Neural crest cell (in vitro differentiated cells): ENCODE measurements at places on chromosomes 3 and 15.
A peak's percentile ranks its signal among the peaks of the same experiment; 100 is the strongest.

DNA sequence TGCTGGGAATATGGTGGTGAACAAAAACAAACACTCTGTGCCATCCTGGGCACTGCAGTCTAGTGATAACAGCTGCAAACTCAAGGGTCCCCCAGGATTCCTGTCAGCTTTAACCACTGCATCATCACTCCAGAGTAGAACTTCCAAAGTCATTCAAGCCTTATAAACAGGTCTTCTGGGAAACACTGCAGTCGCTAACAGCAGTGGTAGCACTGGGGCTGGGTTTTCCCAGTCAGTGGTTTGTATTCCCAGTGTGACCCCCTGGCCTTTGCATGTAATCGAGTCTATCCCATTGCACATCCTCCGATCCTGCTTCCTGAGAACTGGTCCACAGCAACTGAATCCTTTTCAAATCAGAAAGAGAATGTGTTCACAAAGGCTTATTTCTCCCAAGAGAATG is 623.5 kb downstream of the EDEM1 start:
- DNase-seq, result no peak

- DNase-seq, result peak; percentile 54
These were observed 38.7 kb upstream of the MGA start for GRCh38 chr15:41621200-41622193.

- no peak for DNase-seq
These were observed 91.0 kb downstream of the EPHB1 start for GRCh38 chr3:134885877-134886621.

DNA sequence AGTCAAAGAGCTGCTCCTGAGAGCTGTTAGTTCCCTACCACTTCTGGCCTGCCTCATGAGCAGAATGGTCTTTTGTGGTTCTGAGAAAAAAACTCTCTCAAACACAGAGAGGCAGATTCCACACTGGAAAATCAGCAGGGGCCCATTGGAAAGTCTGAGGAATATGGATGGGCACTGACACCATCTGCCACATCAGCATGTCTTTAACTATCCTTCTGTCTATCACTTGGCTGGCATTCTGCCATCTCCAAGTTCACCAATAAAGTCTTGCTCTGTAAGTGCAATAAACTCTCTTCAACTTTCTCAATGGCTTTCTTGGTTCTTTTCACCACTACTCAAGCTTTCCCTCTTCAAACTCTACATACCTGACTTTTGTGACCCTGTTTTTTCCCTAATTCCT is 101.3 kb upstream of the GALNT15 start:
- DNase-seq, result no peak

GRCh38 chr3:23710555-23710954 is 95.2 kb upstream of the UBE2E1 start:
- no peak for DNase-seq

- DNase-seq, result no peak
These were observed 19.3 kb downstream of the ARHGAP31 start for GRCh38 chr3:119313461-119313860.

- DNase-seq, result no peak
These were observed 1037.3 kb downstream of the SI start for GRCh38 chr3:164040991-164041390.

DNA sequence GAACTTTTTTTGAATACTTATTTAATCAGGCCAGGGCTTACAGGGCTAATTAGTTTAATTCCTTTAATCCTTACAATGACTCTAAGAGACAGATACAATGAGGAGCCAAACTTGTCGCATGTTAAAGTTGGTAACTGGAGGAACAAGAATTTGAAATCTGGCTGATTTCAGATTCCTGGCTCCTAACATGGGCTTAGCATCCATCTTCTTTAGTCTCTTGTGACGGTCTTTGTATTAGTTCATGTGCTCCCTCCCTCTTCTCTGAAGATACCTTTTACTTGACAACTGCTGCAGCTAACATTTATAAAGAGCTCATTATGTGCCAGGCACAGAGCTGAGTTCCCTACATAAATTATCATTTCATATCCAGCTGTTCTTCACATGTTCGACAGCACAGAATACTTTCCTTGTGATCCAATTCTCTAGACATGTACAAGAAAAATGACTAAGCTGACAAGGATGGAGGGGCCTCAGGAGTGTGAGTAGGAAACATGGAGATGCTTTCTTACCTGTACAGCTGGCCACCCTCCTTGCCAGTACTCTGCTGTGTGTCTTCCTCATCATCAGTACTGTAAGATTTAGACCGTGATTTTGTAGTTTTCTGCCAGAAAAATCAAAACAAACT is 206.8 kb upstream of the STRIT1 start:
- no peak for DNase-seq

DNA sequence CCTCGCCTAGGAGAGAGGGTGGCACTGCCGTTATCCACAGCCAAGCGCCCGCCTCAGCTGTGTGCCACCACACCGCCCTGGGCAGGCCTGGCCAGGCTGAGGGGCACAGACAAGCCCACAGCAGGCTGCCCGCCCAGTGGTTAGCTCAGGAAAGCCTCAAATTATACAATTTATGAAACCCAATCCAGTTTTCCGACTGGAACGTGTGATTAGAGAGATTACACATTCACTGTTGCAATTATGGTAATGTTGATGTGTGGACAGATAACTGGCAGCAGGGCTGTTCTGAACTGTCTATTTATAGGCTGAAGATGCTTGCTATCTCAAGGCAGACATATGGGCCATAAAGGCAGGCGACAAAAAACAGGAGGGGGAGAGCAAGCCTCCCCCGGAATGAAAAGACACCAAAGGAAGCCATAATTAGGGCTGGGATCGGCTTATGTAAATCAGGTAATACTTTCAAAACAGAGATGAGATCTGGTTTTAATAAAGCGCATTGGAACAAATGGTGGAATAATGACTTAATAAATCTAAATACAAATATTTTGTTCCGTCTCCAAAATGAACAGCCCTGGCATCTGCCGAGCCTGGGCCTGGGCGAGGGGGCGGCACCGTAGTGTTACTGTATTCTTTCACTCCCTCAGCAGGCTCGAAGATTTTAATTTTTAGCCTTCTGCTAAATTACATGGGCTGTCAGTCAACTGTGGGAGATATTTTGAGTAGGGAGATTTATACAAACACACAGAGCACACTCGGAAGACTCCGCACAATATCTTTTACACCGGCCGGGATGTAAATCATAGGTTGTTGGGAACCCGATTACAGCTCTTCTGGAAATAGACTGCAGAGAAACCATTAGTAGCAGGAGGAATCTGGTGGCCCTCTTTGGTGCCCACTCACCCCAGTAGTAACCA is 103.1 kb upstream of the TLE3 start:
- no peak for DNase-seq

- DNase-seq, result no peak
These were observed 46.3 kb upstream of the VPS8 start for GRCh38 chr3:184765730-184766074.

DNA sequence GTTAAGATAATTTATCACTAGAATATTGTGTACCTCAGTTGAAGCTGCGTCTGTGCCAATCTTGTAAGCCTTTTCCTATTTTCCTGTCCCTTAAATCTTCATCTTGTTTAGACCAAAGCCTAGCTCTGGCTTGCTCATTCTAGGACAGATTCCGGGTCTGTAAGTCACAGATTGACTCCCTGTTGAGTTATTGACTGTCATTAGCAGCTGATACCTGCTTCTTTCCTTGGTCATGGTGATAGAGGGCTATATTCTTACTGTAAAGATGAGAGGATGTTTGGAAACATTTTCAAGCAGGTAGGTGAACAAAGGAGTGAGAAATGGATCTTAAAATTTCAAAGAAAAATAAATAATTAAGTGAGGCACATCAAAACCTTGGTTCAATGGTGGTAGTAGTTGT is 200.2 kb downstream of the KCNH8 start:
- no peak for DNase-seq

GRCh38 chr3:42057561-42058211 is 33.5 kb upstream of the TRAK1 start:
- no peak for DNase-seq

- DNase-seq, result no peak
These were observed 7.3 kb upstream of the CYP11A1 start for GRCh38 chr15:74374648-74375302.
